ENCODE measurements at places on chromosomes 6 and 20.

- DNase-seq, result no peak
These were observed 202.6 kb downstream of the SOD2 start for GRCh38 chr6:159490298-159490937.

DNA sequence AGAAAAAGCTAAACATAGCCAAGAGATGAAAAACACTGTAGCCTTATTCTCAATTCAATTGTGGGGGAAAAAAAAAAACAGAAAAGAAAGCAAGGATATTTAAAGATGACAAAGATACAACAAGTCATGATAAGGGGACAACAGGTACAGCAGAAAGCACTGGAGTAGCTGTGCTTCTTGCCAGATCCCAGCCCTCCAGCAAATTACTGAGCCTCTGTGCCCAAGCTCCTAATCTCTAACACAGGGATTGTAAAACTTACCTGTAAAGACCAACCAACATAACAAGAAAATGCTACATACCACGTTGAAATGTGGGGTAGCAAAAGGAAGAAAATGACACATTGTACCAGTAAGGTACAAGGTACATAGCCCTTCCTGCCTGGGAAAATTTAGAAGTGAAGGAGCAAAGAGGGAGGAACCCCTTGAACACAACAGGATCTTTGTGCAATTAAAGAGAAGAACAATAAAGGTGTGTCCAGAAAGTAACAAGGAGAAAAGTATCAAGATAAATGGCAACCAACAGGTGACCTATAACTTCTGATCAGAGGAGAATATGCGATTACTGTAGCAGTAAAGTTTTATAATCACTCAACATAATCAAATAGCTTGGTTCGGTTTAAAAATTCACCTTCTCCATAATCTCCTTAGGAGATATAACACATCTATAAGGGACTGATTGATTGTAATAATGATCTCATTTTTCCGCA, 30.6 kb downstream of the PREP start:
- no peak for DNase-seq

DNA sequence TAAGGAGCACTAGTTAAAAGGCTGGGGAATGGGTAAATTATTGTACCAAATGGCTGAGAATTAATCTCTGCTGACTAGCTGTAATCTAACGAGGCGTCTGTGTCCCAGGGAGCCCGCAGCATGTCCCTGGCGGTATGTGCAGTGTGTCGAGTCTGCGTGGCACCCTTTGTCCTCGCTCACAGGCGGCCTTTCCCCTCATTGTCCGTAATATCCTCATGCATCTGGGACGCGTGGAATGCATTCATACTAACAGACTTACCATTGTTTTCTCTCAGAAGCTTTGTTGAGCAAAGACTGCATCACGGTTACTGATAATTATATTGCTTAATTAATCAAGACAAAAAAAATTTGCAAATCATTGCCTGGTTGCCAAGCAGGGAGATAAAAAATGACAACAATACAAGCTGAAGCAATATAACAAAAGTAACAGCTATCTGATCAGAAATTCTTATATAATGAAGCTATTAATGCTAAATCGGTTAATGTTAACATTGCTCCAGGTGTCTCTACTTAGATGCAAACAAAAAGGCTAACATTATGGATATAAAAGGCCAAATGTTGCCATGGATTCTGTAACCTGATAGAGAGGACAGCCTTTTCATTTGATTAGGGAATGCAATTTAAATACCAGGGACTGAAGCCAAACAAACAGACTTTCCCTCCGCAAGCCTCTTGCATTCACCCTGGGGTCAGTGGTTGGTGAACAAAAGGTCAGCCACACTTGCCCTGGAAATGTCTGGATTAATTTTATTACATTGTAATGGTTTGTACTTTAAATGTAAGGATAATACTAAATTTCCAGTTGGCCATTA, 124.8 kb downstream of the INSM1 start:
- peak; percentile 90 for DNase-seq

GRCh38 chr6:35014786-35015185, 125.7 kb downstream of the ANKS1A start:
- DNase-seq, result no peak

- DNase-seq, result no peak
These were observed 32.6 kb upstream of the CD93 start for GRCh38 chr20:23118766-23119165.

GRCh38 chr6:35599761-35600658, 87.3 kb upstream of the TULP1 start:
- no peak for DNase-seq

- DNase-seq, result no peak
These were observed 210.6 kb upstream of the CDH4 start for GRCh38 chr20:61041481-61041880.

Measured in NCI-H2081 treated with DMSO at 0.1 percent for 48 hours (cell line).